ENCODE measurements at places on chromosomes 5 and 9. TPM values are rescaled to one million over a fixed set of nuclear protein-coding genes. Genes with fewer than 3 reads are reported as not detected.

The CDKN2B gene
- total RNA-seq = not detected

The FAM81B gene
- total RNA-seq = 0.30 TPM

The SEMA5A gene
- total RNA-seq = 4.7 TPM

The KCNV2 gene
- not detected for total RNA-seq

The SPIN1 gene
- total RNA-seq = 47.6 TPM

The PCDHA12 gene
- total RNA-seq = 5.6 TPM

The AK6 gene
- 73.3 TPM for total RNA-seq

GRCh38 chr5:38563624-38564023 lies 7.2 kb upstream of the LIFR start:
- no peak for DNase-seq

GRCh38 chr9:34647651-34648050 lies 1.2 kb downstream of the GALT start:
- DNase-seq = no peak

DNA sequence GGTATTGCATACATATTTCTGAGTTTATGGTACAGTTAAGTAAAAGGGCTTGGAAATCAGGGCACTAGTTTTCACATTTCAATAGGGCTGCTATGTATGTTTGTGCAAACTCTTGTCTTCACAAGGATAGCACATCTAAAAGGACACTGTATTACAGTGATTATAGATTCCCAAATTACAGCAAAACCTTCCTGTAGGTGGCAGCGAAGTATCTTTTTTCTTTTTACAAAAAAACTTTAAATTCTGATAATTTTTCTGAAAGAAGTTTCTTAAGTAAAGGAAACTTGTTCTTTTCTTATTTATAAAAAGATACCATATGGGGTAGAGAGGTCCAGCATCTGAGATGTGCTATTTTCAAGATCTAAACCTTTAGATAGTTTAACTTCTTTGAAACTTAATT lies 337.8 kb downstream of the PTPRD start:
- DNase-seq = no peak

DNA sequence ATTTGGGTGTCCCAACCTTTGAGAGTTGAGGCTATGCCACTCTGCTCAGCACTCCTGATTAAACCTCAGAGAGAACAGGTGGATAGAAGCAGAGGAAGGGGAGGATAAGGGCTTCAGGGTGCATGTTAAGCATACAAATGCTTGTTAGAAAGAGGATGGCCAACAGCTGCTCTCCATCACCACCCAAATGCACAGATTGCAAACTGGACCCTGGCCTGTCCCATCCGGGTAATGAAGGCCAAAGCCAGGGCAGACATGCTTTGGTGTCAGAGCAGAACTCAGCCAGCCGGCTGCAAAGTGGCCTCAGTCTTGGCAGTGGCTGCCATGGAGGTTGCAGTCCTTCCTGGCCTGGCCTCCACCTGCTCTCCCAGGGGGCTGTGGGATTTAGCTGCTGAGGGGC lies 84.3 kb downstream of the SIL1 start:
- DNase-seq = no peak

- DNase-seq = no peak
These were observed 434 bp downstream of the GLRX start for GRCh38 chr5:95822043-95822541.

- DNase-seq = no peak
These were observed 270.1 kb upstream of the PTGER4 start for GRCh38 chr5:40409601-40410000.

DNA sequence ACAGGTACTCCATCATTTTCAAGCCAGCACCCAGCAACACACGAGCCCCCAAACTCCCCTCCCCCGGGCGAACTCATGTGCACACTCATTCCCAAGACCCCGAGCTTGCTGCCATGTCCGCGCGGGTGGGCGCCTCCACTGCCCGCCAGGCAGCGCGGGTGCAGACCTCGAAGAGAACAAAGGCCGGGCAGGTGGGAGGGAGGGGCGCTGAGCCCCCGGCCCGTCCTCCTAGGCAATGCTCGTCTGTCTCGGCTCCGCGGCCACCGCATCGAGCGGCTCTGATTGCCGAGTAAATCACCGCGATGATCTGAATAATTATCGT lies 47.1 kb upstream of the PSD2 start:
- no peak for DNase-seq

- DNase-seq = no peak
These were observed 219.0 kb downstream of the PAX5 start for GRCh38 chr9:36815023-36815422.

- no peak for DNase-seq
These were observed 1931.0 kb downstream of the EFNA5 start for GRCh38 chr5:105739732-105740131.

GRCh38 chr9:134738869-134739659 lies 97.5 kb downstream of the COL5A1 start:
- peak; percentile 41 for DNase-seq

DNA sequence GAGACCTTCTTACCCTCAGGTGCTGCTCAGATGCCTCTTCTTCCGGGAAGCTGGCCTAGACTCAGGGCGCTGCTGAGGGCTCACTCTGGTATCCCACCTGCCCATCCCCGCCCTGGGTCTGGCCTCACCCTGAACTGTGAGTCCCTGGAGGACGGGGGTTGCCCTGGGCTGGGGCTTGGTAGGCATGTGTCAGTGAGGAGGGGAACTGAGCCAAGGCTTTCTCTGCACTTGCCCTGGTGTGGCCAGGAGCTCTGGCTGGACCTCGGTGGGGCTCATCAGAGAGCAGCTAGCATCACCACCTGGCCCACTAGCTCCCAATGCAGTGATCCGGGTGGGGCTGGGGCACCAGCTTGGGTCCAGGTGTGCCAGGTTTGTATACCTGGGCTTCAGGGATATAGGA lies 15.6 kb downstream of the PLEKHG4B start:
- DNase-seq = no peak

GRCh38 chr9:114021578-114021977 lies 56.5 kb downstream of the AMBP start:
- DNase-seq = no peak

GRCh38 chr9:95835393-95835792 lies 40.1 kb upstream of the ERCC6L2 start:
- DNase-seq = no peak

DNA sequence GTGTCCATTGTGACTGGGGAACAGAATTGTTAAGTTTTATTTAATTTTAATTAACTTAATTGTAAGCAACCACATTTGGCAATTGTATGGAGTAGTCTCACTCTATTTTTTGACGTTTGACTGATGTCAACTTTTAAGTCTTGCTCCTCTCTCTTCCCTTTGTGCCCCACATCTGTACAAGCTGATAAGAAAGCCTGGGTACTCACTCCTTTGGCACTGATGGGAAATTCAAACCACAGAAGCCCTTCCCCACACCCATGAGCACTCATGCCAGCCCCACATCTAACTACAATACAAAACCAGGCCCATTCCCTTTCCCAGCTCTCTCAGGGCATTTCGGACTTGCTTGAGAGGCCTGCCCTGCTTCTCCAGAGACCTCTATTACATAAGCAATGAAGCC lies 451.5 kb upstream of the KIF2A start:
- DNase-seq = no peak

- peak; percentile 68 for DNase-seq
These were observed 2.2 kb downstream of the HNRNPA0 start for GRCh38 chr5:137751869-137752491.

DNA sequence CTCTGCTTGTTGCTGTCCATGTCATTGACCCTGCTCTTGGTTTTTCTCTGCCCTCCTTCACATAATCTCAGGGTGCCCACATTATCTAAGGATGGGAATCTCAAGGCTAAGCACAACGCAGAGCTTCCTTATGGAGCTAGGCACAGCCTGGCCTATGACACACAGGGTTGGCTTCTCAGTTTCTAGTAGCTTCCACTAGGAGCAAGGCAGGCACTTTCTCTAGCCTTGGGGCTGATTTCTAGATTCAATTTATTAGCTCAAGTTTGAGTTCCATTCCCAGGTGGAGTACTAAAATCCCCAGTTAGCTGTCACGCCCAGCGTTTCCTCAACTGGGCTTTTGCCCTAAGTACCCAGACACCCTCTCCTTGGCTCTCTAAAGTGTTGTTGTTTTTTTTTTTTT lies 12.4 kb downstream of the IL4 start:
- no peak for DNase-seq

DNA sequence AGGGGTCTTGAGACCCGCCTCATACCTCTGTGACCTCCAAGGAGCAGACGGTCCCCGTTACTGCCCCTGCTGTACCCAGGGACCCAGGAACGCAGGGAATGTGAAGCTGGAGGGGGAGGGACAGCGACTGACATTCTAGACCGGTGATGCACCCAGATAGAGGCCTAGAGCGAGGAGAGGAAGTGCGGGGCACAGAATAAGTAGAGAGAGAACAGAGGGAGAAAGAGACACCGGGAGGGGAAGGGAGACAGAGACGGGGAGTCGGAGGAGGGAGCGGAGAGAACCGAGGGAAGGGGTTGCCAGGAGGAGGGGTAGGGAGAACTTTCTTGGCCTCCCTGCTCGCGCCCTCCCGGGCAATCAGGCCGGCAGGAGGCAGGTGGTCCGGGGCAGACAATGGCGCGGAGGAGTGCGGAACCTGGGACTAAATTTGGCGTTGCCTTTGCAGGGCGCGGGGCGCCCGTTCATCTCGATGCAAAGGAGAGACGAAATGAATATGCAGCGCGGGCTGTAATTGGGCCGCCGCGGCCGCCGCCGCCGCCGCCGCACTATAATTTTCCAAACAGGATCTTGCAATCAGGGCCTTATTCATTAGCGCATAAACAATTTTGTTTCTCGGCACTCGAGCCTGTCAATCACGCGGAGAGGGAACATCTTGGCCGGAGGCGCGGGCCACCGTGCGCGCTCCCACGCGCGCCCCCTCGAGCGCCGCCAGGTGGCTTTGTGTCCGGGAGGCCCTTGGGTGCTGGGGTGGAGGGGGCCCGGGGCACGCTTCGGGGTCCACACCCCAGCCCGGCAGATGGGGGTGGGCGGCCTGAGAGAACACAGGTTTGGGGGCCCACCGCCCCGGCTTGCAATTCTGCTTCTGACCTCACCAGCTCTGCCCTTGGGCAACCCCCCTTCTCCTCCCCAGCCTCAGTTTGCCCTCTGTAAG lies 33.0 kb downstream of the NDUFA8 start:
- DNase-seq = peak; percentile 21

DNA sequence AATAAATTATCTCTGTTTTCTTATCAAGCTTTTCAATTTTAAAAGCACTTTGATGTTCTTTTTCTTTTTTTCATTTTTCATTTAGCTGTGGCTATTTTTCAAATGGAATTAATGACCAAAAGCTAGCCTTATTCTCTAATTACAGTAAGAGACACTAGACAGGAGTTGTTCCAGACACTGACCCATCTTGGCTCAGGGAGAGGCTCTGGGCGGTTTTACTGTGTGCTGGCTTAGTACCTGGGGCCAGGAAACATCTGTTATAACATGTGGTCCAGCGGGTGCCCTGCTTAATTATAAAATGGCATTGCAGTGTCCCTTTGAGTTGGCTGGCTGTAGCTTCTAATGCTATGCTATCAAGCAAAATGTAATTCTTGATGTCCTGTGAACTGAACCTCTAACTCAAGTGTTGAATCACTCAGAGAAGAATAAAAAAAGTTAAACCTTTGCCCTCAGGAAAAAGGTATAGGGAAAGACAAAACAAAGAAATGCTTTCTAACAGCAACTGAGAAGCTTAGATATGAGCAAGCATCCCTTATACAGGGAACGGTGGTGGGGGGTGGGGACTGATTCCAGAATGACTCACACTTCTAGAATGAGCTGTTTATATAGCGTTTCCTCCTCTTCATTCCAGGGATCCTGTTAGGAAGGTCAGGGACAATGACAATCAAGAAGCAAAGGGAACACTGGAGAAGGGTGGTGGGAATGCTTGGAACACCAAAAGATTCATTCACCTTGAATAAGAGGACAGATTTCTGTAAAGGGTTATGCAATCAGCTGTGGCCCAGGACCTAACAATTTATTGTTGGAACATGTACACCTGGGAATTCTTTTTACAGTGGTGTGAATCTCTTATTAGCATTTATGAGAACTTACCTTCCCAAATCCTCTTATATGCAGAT lies 58.7 kb upstream of the NFIB start:
- DNase-seq = peak; percentile 48

DNA sequence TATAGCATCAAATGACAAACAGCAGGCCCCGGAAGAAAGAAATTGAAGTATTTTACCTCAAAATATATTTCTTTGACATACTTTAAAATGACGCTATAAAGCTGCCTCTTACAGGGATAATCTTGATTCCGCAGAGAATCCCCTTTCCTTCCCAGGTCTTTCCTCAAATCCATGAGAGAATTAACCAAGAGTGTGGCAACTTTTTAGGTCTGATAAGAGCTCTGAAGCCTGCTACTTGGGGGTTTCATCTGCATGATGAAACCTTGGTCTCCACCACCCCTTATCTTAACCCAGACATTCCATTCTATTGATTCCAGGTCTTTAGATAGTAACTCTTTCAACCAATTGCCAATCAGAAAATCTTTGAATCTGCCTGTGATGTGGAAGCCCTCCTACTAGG lies 173.8 kb downstream of the CEMIP2 start:
- no peak for DNase-seq

DNA sequence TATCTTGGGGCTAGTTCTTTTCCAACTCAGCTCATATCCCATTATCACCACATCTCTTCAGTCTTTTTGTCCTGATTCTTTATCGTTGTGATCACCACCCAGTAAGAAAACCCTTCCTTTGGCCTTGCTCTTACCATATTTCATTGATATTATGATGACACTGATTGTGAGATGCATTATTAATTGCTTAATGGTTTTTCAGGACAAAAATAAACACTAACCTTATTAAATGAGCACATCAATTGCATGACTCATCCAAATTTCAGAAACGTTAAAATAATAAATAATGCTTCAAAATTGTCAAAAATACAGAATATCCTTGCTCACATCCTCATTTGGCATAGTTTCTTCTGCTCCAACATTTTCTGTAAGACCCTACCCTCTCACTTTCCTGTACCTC lies 270.7 kb downstream of the PDE4D start:
- no peak for DNase-seq

DNA sequence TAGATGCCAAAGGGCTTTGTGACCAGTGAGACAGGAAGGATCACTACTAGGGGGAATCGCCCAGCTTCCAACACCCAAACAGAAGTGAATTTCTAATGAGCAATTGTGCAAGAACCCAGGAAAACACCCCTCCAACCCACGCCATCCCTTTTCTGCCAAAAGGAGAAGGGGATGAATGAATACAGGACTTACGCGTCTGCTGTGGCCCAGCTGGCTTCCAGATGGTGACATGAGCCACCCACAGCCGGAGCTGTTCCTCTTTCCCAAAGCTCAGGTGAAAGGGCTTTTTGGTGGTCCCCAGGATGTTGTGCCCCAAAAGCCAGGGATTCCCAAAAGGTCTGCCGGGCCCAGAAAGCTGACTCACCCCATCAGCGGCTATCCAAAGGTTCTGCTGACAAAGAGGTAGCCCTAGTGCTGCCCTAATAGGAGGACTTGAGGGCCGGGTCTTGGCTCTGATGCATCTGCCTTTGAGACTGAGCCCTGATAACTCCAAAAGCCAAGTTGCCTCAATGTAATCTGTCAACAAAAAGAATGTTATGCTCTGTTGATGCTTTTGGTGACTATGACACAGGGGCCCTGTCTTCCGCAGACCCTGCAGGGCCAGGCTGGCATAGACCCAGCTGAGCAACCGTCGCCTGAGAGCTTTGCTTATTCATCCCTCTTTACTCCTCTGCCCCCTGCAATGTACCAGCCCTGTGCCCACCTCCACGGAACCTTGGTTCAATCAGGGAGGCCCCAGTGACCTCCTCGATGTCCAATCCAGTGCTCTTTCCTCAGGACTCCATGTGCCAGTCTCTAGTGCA lies 14.5 kb downstream of the GSN start:
- no peak for DNase-seq

All from NCI-H460 (cell line).